Cardiac muscle cell (in vitro differentiated cells and primary cell): ENCODE measurements at places on chromosomes 13 and 19. TPM values are rescaled to one million over a fixed set of nuclear protein-coding genes. Genes with fewer than 3 reads are reported as not detected.
A peak's percentile ranks its signal among the peaks of the same experiment; 100 is the strongest.

Gene MAST1
- 3.7 and 7.9 TPM in 2 replicates for total RNA-seq

- DNase-seq: peak; percentile 76
These were observed 11.0 kb upstream of the CA11 start for GRCh38 chr19:48656840-48657474.

Gene KRTDAP
- 0.60 TPM in 1 of 2 replicates, not detected in the other for total RNA-seq

- DNase-seq: no peak
These were observed 18.7 kb downstream of the PAF1 start for GRCh38 chr19:39372047-39372802.

Gene HRC
- 255 and 389 TPM in 2 replicates for total RNA-seq

Gene ZNF571
- total RNA-seq: 3.3 and 5.0 TPM in 2 replicates

DNA sequence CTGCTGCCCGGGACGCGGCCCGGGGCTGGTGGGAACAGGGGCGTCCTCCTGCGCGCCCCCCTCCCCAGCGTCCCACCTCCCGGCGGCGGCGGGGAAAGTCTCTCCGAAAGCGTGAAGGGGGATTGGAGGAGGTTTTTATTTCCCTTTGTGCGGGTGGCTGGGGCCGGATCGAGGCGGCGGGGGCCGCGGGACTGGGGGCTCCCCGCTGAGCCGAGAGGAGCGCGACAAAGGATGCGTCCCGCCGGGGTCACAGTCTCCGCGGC lies 132 bp downstream of the SHD start:
- no peak for DNase-seq

GRCh38 chr13:110702591-110703526 lies 3.1 kb downstream of the CARS2 start:
- peak; percentile 15 for DNase-seq

GRCh38 chr13:78398743-78399410 lies 204.5 kb downstream of the POU4F1 start:
- DNase-seq: no peak

DNA sequence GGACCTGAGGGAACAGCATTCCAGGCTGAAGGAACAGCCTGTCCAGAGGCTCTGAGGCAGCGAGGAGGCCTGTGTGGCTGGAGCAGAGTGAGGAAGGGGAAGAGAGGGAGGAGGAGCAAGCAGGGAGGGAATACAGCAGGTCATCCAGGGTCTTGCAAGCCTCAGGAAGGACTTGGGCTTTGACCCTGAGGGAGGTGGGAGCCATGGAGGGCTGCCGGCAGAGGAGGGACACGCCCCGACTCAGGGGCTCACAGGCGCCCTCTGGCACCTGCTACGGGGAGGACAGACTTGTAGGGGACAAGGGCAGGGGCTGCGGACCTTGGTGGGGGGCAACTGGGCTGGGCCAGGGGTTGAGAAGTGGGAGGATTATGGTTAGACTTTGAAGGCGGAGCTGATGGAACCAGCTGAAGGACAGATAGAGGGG lies 4.7 kb downstream of the TINCR start:
- DNase-seq: no peak

GRCh38 chr19:8489561-8490394 lies 12.7 kb downstream of the PRAM1 start:
- no peak for DNase-seq

DNA sequence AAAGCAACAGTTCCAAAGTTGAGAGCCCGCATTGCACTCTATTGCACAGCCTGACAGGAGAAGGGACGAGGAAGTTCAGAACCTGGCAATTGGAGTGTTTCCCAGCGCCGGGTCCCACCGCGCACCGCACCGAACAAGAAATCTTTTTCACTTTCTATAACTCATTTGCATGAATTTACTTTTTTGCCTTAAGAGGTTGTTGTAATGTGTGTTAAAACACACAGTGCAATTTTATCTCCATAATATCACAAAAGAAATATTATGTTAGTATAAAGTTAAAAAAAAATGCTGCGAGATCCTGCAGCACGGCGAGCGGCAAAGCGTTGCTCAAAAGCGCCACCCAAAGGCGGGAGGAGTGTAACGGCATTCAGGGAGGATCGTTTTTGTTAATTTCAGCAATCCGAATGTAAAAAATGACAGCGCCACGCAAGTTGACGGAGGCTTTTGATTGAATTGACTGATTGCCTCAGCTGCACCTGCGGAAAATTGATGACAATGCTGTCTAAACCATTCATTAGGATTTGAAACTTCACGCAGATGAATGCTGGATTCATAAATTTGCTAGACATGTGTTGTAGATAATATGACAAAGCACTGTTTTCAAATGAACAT lies 303.6 kb upstream of the ZNF507 start:
- peak; percentile 56 for DNase-seq

DNA sequence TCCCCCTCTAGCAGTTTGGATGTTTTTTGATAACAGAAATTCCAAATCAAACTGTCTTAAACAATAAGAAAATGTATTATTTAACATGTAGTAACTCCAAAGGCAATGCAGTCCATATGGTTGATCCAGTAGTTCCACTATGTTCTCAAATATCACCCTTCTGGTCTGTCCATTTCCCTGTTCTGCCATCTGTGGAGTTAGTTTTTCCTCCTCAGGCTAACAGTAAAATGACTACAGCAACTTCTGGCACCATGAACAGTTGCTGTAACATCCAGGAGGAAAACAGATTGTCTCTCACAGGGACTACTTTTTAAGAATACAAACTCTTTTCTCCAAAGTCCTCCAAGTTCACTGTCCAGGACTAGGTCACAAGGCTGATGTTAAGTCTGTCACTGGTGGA lies 455.4 kb downstream of the FGF14 start:
- DNase-seq: no peak

Gene GAPDHS
- 0.46 TPM in 1 of 2 replicates, not detected in the other for total RNA-seq

Gene IGFL1
- total RNA-seq: not detected in 2 replicates

DNA sequence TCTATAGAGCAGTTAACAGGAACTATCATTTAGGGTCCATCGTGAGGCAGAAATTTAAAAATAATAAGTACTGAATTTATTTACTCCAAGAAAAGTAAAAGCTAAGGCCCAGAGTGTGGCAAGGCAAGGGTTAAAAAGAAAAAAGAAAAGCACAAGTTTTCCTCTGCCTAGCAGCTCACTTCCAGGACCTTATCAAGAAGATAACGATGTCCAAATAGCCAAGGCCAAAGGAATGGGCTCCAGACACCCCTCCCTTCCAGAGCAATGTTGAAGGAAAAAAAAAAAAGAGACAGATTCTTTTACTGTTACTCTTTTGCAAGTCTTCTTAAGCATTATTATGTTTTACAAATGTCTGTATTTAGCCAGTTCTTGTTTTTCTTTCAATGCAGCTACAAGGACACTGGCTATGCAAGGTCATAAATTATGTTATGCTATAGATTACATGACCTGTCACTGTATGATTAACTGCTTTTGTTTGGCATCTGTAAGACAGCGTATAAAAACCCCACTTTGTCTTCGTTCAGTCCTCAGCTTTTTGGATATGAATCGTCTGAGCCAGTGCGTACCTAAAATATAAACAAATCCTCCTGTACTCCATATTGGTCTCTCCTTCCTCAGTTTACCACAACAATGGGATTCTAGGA lies 2.9 kb upstream of the ZNF700 start:
- peak; percentile 74 for DNase-seq

Gene PRR19
- 1.3 and 1.4 TPM in 2 replicates for total RNA-seq

- DNase-seq: no peak
These were observed 10.6 kb upstream of the ZNF460 start for GRCh38 chr19:57269515-57270250.

DNA sequence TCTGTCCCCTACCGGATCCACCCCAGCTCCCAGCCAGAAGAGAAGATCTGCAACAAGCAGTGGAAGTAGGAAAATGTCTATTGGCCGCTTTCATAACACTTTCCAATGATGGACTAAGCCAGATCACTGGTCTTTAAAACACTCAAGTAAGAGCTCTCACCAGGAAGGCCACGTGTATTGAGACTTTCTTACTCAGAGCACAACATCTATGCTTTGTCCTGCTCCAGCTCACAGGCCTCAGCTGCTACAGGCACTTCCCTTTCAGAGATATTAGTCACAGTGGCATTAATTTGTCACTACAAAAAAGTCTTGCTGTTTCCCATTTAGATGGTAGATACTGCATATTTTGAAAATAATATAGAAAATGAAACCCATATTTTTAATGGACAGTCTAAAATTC lies 164.2 kb downstream of the ABCC4 start:
- no peak for DNase-seq

DNA sequence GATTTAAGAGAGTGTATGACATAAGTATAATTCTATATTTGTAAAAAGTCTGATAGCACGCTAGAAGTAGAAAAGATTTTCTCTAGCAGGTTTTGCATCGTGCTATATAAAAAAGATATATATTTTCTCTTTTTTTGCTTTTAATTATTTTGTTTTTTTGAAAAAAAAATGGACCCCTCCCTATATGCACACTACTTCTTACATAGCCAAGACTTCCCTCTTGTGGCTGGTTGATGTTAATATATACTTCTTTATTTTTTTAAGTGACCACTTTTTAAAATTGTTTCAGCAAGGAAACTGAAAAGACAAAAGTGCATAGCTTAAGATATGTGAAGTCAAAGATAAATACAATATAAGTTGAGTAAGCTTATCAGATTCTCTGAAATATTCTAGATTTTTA lies 1202.8 kb downstream of the DIAPH3 start:
- DNase-seq: peak; percentile 17

GRCh38 chr13:45950386-45951000 lies 98.9 kb upstream of the SIAH3 start:
- no peak for DNase-seq

Gene CAPN12
- 1.6 and 10.9 TPM in 2 replicates for total RNA-seq

DNA sequence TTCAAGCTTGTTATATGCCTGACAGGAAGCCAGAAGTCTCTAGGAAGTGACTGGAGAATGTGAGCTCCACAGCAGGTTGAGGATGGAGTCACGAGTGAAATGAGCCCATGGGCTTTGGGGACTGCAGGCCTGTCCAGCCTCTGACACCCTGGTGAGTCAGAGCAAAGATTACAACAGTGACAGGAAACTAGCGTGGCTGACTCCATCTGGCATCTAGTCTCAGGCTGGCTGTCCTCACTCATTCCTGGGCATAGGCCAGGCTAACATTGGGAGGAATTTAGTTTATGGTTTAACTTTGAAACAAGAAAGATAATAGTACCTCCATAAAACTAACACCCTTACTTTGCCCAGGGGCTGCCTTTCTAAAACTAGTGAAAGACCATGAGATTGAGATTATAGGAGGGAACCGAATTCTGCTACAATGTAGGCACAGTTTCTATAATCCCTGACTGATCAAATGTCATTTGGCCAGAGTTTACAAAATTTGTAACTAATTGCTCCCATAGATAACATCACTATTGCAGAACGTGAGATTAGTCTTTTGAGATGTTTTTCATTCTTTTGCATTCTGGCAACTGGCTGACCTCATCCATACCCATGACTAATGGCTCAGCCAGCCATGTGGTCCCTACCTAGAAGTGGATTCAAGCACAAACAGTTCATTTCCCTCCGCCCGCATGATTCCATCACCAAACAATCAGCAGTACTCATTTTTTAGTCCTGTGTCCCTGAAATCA lies 28.4 kb downstream of the PSG1 start:
- no peak for DNase-seq

DNA sequence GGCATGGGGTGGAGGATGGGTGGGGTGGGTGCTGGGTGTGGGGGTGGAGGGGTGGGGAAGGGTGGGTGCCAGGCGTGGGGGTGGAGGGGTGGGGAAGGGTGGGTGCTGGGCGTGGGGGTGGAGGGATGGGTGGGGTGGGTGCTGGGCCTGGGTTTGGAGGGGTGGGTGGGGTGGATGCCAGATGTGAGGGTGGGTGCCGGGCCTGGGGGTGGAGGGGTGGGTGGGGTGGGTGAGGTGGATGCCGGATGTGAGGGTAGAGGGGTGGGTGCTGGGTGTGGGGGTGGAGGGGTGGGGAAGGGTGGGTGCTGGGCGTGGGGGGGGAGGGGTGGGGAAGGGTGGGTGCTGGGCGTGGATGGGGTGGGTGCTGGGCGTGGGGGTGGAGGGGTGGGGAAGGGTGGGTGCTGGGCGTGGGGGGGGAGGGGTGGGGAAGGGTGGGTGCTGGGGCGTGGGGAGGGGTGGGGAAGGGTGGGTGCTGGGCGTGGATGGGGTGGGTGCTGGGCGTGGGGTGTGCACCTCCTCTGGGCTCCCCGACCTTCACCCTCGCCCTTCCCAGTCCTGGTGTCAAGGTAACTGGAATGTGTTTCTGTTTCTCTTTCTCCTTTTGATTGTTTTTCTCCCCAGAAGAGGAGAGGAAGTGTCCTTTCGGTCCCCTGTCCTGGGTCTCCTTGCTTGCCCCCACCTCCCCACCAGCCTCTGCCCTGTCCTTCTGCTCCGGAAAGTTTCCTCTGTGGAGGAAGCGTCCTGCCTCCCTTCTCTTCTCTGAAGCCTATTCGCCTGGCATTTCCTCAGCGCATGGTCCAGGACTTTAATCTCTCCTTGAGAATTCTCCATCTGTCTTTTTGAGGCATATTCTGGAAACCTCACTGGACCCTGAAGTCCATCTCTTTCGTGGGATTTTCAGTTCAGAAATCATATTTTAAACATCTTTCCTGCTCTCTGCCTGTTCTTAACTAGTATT lies 22.9 kb upstream of the CFAP97D2 start:
- no peak for DNase-seq

Gene MLNR
- total RNA-seq: not detected in 2 replicates

Gene CEACAM4
- not detected in 2 replicates for total RNA-seq

GRCh38 chr13:110108348-110109139 lies 198.4 kb downstream of the COL4A1 start:
- DNase-seq: peak; percentile 81

GRCh38 chr19:20164456-20164855 lies 2.6 kb upstream of the ZNF486 start:
- DNase-seq: no peak

Gene KLK4
- not detected in 2 replicates for total RNA-seq

DNA sequence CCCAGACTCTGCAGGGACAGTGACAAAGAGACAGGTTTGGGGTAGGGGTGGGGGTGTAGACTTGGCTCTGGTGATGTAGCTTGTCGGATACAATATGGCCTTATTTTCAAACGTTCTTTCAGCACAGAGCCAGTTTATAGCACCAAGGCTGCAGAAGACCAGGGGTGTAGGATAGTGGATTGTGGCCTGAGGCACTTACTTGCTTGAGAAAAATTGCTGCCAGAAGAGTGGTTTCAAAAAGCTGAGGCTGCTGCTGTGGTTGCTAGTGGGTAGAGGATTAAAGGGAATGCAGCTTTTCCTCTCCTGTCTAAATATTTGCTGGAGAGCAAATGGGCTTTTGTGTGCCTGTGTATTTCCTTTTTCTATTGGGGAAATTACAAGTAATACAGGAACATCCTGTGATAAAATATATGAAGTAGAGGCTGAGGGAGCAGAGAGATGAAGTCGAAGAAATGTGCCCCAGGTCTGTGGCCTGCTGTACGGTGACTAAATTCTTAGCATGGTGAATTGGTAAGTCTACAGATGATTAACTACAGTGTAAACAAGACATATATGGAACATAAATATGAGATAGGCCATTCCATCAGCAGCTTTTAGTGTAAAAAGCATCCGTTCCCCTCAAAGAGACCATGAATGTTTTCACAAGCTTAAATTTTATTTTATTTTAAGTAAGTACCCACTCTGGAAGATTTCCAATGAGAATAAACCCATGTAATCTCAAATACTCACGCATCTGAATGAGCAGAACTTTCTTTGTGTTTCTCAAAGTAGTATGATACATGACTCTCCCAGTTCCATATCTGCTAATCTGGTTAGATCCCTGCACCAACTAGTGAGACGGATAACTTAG lies 112.9 kb downstream of the LRCH1 start:
- DNase-seq: no peak

GRCh38 chr13:25881136-25881926 lies 170.5 kb downstream of the SHISA2 start:
- DNase-seq: no peak
